Skeletal muscle cell (primary cell): ENCODE measurements at places on chromosomes 4 and X.

GRCh38 chrX:147899379-147900114 is 12.2 kb upstream of the FMR1 start:
- DNase-seq, result no peak

GRCh38 chr4:184648313-184649025 is 778 bp downstream of the CASP3 start:
- no peak for DNase-seq

DNA sequence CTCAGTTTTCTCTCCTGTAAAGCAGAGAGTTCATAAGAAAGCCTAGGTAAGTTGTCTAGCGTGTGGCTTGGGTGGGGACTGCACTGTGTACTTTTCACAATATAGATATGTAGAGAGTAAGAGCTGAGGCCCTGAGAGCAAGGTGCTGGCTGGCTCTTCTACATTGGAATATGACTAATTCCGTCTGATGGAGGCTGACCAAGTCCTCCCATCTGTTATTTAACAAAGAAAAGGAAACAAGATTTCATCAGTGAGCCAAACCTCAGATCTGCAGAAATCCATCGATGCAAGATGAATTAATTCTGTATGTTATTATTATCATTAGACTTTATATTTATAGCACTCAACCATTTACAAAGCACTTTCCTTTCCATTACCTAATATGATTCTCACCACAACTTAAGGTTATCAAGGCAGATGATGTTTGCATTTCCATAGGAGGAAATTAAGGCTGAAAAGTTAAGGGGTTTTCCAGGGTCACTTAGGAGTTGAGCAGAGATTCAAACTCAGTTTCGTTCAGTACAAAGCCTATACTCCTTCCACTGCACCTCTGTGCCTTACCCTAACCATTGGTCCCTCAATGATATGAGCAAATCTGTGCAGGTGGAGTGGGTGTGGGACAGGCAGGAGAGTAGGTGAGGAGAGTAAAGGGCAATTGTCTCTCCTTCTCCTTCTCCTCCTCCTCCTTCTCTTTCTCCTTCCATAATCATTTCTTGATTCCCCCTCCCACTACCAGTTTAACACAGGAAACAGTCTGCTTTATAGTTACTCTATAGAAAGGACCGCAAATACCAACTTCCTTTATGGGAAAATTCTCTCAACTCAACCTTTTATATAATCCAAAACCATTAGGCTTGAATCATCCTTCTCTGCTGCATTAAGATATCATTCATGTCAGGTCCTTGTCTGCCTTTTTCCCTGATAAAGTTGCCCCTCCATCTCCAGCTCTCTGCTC is 27.6 kb upstream of the SRD5A3 start:
- no peak for DNase-seq

DNA sequence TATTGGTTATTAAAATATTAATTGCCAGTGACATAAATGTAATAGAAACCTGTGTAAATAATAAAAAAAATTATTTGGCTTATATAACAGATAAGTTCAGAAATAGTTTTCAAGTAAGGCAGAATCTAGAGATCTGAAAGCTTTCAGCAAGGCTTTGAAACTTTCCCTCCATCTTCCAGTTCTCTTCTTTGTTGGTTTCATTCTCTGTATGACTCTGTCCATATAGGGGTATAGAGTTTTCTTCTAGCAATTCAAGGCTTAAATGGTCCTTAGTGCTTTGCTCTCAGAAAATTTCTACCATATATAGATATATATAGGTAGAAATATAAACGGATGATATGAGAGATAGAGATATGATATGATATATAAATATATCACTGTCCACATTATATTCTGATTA is 160.5 kb upstream of the GABRA2 start:
- no peak for DNase-seq

- DNase-seq, result no peak
Observed at GRCh38 chrX:152170621-152171020, 32.2 kb upstream of the MAGEA10 start.

DNA sequence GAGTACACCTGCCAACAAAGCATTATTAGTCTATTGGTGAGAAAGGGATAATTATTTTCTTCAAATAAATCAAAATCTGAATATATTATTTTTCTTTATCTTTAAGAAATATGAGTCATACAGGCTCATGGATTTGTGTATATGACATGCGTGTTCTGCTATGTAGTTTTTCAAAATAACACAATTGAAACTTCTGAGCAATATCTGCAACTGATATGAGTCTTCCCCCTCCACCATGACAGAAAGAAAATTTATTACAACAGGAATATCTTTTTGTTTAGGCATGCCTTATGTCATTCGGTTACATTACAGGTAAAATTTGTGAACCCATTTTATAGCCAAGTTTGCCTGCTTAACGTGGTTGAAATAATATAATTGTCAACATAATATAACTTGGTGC is 32.0 kb downstream of the TMPRSS11A start:
- no peak for DNase-seq

DNA sequence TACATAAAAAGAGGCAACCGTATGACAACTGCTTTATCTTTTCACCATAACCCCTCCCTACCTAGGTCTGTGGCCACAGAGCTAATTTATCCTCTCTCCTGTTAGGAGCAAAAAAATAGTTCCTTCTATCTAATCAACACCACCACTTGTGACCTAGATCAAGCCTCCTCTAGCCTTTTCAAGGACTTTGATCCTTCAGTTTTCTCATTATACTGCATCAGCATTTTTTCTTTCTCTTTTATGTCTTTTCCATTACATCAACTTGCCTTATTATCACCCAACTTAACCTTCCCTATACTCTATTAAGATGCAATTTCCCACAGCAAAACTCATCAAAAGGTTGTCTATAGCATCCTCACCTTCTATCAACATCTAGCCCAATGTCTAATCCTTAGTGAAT is 211.0 kb downstream of the ANKRD50 start:
- DNase-seq, result no peak

- DNase-seq, result no peak
Observed at GRCh38 chr4:19514276-19515070, 737.2 kb upstream of the SLIT2 start.

DNA sequence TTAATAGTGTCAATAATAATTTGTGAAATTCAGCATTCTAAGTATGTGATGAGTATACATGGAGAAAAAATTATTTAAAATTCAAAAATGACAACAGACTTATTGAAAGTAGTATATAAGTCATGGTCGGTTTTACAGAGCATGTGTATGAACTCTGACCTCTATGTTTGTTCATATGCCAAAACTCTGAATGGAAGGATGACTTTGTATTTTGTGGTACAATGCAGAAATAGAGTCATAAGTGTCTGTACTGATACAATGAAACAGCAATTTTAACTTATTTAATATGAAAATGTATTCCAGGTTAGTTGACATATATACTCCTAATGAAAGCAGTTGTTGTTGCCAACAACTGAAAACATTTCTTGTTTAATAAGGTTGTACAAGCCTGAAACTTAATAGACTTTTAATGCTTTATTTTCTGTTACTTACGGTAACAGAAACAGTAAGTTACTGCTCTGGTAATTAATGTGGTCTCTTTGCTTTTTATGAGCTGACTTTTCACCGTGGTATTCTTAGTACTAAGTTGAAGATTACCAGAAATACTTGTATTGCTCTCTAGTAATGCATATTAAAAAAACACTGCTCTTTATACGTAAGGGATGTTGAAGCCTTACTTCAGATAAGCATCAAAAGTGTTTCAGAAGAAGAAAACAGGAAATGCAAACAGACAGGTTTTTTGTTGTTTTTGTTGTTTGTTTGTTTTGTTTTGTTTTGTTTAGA is 1.9 kb downstream of the UBE2K start:
- DNase-seq, result no peak

- DNase-seq, result no peak
Observed at GRCh38 chr4:8819473-8820177, 52.0 kb downstream of the HMX1 start.

DNA sequence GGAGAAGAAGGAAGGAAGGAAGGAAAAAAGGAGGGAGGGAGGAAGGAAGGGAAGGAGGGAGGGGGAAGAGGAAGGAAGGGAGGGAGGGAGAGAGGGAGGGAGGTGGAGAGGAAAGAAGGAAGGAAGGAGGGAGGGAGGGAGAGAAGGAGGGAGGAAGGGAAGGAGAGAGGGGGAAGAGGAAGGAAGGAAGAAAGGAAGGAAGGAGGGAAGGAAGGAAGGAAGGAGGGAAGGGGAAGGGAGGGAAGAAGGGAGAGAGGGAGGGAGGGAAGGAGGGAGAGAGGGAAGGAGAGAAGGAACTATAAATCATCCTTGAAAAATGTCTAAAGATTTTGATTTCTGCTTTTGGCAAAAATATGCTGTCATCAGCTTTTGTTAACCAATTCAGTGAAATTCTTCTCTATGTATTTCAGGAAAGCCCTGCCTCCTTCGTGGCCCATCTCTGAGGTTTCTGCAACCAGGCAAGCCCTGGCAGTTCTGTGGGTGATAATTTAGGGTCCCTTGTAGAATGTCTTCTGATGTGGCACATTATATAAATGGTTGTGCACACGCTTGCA is 7.1 kb upstream of the HOPX start:
- DNase-seq, result no peak

GRCh38 chrX:45479835-45480422 is 279.3 kb upstream of the DIPK2B start:
- DNase-seq, result peak; percentile 84

GRCh38 chr4:160353548-160353947 is 1250.7 kb downstream of the RAPGEF2 start:
- DNase-seq, result no peak

GRCh38 chrX:64456828-64457227 is 61.6 kb upstream of the MTMR8 start:
- DNase-seq, result no peak

- DNase-seq, result no peak
Observed at GRCh38 chrX:22406201-22406737, 133.6 kb downstream of the CBLL2 start.

GRCh38 chr4:98688411-98689290 is 30.2 kb upstream of the TSPAN5 start:
- DNase-seq, result no peak

DNA sequence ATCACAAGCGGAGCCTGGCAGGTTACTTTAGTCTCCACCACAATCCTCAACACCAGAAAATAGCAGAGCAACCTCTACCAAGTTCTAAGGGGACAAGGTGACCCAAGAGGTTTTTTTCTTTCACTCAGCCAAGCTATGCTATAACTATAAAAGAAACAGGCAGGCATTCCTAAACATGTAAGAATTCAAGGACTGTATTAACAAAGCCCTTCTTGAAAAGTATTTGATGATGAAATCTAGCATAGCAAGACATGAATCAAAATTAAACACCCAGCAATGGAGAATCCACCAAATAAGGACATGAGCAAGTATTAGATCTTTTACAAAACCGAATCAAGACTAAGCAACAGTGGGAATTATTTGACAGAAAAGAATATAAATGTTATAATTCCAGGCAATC is 25.7 kb upstream of the C1QTNF7 start:
- DNase-seq, result no peak

- no peak for DNase-seq
Observed at GRCh38 chr4:15488136-15488535, 18.5 kb downstream of the CC2D2A start.

DNA sequence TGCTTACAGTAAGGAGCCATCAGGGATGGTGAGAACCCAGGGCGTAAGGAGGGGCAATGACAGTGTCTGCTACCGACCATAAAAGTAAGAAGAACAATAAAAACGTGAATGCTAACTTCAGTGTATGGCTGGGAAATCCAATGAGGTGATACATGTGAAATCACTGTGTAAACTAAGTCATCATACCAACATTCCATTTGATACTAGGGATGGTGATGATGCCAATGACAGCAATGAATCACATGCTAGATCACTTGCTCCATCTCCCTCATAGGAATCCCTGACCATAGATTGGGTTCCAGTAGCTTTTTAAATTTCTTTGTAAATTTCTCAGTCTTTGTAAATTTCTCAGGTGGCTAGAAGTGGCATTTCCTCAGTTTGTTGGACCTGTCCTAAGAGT is 146.3 kb downstream of the SMIM20 start:
- no peak for DNase-seq

DNA sequence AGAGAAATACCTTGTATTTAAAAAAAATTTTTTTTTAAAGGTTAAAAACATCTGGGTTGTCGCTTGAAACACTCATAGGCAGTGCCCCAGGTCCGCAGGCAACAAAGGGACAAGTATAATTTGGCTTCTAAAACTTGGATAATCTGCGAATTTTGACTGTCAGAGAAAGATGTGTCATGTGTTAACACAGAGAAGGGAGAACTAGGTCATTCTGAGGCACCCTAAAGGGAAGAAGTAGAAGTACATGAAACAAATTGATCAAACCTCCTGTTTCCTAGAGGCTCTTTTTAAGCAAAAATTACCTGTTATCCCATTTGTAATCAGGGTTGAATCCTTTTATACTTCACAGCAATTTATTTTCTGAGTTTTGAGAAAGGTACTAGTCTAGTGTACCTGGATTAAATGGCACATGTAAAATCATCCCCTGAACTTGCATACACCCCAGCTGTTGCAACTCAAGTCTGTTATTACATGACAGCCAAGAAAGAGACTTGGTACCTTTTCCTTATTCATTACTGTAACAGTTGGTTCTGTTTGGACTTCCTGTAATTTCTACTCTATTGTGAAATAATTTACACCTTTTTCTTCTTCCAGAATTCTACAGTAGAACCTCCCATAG is 1.7 kb downstream of the SRD5A3 start:
- no peak for DNase-seq

GRCh38 chr4:96983830-96984229 is 1143.9 kb downstream of the PDHA2 start:
- DNase-seq, result no peak

GRCh38 chrX:121921258-121921657 is 873.8 kb downstream of the GLUD2 start:
- DNase-seq, result no peak

GRCh38 chrX:47196098-47196497 is 2.5 kb downstream of the UBA1 start:
- no peak for DNase-seq

DNA sequence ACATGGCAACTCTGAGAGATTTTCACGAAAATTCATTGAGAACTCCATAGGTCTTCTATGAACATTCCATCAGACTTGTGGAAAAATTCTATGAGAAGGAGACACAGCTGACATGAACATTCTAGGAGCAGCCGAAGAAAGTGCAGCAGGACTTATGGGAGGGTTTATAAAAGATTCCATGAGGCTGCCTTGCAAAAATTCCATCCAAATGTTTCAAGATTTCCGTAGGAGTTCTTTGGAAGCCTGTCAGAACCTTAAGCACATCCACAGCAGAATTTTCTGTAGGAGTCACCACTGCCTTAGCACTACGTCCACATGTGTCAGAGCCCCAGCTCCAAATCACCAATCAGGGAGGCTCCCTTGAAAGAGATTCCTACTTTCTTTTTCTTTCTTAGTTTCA is 67.0 kb upstream of the MSX1 start:
- DNase-seq, result no peak

- no peak for DNase-seq
Observed at GRCh38 chr4:71498625-71499024, 159.8 kb downstream of the SLC4A4 start.

GRCh38 chrX:66022632-66023384 is 17.1 kb downstream of the VSIG4 start:
- DNase-seq, result no peak

DNA sequence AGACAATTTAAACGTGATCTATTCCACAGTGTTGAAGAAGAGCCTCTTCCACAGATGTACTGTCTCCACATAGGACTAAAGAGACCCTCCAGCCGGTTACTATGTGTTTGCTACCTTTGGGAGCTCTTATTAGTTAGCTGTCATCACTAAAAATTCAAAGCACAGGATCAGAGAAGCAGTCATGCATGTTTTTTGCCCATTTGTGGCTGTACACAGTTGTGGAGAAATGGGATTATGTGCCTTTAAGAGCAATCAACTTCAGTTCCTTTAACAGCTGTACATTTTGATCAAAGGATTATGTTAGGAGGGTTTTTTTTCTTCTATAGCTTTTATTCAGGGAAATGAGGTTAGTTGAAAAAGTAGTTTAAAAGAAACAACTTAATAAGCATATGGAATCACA is 149.0 kb upstream of the SPOCK3 start:
- DNase-seq, result no peak
